ENCODE measurements at places on chromosomes 5 and 9.

DNA sequence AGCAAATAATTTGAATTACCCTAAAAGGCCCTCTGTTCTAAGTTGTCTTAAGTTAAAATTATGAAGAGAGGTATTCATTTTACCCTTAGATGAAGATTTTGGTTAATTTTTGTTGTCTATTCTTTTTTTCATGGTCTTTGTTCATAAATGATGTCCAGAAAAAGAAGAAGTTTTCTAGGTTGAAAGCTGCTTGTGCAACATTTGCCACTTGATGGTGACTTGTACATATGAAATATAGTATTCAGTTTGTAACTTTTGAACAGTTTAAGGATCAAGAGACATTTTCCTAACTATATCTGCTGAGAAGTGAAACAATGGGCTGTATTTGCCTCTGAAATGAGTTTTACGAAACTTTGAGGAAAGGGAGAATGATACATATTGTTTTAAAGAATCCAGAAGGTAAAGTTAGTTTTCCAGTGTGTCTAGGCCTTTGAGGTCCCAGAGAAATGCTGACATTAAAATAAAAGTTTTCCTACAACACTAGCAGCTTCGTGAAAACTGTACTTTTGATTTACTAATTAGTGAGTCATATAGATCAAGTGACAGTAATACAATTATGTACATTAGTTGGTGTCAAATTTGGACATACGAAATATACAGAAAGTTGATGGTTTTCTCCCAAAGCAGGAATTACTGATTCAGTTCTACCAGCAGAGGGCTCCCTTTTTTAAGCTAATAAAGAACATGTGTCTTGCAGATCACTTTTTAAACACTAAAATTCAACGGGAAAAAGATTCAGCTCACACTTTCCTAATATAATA lies 70.5 kb downstream of the PIK3R1 start:
- DNase-seq: no peak

DNA sequence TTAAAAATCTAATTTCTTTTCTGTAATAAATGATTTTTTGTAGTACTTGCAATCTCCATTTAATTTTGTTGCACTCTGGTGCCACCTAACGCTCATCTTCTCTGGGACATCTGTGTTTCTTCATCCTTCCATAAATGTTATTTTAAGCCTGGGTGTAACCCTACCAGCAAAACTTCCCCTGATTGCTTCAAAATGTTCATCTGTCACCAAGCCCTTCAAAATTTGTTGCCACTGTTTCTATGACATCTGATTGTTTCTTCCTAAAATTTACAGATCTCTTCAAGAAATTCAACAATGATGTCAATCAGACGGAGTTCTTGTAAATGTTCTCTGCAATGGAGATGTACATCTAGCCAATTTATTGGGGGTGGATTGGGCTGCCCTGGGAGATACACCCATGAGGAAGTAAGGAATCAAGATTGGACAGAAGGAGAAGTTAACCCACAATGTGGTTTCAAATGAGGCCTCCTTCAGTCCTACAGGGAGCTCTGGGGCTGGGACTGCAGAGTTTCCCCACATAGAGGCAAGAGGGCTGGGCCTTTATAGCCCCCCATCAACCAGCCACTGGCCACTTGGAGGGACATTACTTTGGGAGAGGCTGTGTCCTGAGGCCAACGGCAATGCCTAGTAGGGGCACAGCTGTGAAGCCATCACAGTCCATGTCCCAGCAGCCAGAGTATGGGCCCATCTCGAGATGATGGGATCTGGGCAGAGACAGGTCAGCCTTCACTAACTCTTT lies 23.3 kb downstream of the MCTP1 start:
- no peak for DNase-seq

GRCh38 chr5:107290780-107291398 lies 379.8 kb downstream of the EFNA5 start:
- DNase-seq: no peak

- DNase-seq: no peak
Measured at GRCh38 chr5:57324861-57325260, 151.0 kb downstream of the GPBP1 start.

Data from HuH-7 (cell line).